ENCODE measurements at places on chromosomes 5 and 9. TPM values are rescaled to one million over a fixed set of nuclear protein-coding genes. Genes with fewer than 3 reads are reported as not detected.

DNA sequence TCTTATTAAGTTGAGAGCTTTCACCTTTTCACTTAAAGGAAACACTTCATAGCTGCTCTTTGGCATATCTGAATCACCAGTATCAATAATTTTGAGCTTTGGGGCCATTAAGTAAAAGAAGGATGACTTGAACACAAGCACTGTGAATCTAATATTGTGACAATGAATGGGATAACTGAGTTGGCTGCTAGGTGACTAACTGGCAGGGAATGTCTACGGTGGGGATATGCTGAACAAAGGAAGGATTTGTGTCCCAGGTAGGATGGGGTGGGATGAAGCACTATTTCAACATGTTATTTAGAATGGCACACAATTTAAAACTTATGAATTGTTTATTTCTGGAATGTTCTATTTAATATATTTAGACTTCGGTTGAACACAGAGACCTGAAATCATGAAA is 123.6 kb downstream of the TEX10 start:
- DNase-seq: no peak

DNA sequence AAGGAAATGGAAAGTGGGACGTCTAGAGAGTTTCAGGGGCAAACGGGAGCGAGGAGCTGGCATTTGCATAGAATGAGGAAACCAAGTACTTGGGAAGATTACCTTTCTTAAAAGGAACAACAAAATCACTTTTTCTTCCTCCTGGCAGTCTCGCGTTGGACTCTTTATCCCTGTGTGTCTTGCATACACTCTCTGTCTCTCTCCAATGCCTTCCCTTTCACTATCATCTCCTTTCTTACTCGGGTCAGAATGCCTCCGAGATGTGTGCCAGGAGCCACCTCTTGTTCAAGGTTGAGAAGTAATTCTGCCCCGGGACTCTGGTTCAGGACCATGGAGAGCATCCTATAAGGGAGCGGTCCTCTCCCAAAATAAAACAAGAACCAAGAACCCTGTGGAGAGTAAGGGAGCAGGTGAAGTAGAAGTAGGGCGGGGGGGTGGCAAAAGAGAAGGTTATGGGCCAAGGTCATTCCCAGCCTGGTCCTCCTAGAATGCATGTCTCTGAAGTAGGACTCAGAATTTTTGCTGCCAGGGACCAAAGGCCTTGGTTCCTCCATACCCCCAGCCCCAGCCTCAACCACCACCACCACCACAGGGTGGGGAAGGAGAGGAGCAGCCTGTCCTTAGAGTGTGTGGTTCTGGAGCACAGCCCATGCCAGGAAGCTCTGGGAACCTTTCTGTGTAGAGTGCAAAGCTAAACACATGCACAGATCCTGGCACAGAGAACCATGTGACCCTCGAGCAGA is 72.1 kb upstream of the ARAP3 start:
- DNase-seq: no peak

DNA sequence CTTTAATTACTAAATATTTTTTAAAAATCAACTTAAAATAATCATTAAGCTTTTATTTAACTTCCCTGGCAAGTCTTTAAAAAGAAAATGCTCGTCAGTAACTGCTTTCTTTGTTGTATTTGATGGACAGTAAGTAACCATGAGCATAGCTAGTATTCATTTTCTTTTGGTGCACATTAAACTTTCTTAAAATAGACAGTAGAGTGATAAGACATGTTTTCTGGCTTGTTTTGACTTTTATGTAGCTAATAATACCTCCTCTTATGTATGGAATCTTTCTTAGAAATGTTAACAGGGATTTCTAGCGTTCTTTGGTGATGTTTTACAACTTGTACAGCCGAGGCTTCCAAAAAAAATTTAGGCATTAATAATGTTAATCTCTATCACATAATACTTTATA is 22.6 kb downstream of the FBXO38 start:
- no peak for DNase-seq

Gene STING1
- total RNA-seq: 47.2 TPM

GRCh38 chr5:153459051-153459743 is 31.3 kb upstream of the GRIA1 start:
- DNase-seq: no peak

Gene LRRC26
- not detected for total RNA-seq

Gene PCDHGB1
- 6.7 TPM for total RNA-seq

Gene NTRK2
- total RNA-seq: 8.2 TPM

Gene MARCOL
- total RNA-seq: not detected

- no peak for DNase-seq
Observed at GRCh38 chr5:103669615-103670014, 107.0 kb upstream of the NUDT12 start.

- no peak for DNase-seq
Observed at GRCh38 chr5:83044926-83045325, 32.3 kb downstream of the TMEM167A start.

DNA sequence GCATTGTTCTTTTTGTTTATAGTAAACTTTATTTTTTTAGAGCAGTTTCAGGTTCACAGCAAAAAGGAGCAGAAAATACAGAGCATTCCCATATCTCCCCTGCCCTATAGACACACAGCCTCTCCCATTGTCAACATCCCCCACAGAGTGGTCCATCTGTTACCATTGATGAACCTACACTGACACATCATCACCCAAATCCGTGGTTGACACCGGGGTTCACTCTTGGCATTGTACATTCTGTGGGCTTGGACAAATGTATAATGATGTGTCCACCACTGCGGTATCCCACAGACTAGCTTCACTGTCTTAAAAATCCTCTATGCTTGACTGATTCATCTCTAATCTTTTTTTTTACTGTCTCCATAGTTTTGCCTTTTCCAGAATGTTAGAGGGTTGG is 120.7 kb upstream of the SPATA31C2 start:
- DNase-seq: no peak

DNA sequence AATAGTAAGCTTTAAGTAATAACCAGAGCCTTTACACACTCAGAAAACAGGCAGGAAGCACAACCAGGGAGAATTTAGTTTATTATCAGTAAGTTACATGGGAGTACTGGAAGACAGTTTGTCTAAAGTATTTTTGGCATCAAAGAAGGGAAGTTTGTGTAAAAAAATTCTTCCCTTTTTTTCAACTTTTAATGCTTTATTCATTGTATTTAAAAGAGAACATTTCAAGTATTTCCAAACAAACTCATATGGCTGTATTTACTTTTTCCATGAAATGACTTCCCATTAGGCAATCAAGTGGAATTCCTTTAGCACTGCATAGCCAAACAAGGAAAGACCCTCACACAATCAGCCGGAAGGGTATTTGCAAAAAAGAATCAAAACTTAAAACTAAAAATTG is 26.7 kb downstream of the RNF145 start:
- DNase-seq: no peak

- no peak for DNase-seq
Observed at GRCh38 chr9:133375116-133375723, 640 bp downstream of the SURF4 start.

All from Right ventricle myocardium inferior (tissue), 1 donor.